ENCODE measurements at places on chromosomes 5 and 9. TPM values are rescaled to one million over a fixed set of nuclear protein-coding genes. Genes with fewer than 3 reads are reported as not detected.

INSL6 gene
- total RNA-seq: not detected

CCDC107 gene
- total RNA-seq: 6.9 TPM

PROB1 gene
- 0.21 TPM for total RNA-seq

BTF3 gene
- total RNA-seq: 456 TPM

CNTNAP3 gene
- 0.10 TPM for total RNA-seq

SNAPC3 gene
- total RNA-seq: 7.6 TPM

SLC36A3 gene
- total RNA-seq: not detected

TAF1L gene
- total RNA-seq: under 0.01 TPM

APBA1 gene
- 0.52 TPM for total RNA-seq

PRDM9 gene
- not detected for total RNA-seq

MYOZ3 gene
- total RNA-seq: not detected

MACIR gene
- total RNA-seq: 3.3 TPM

OTULINL gene
- 45.9 TPM for total RNA-seq

REEP2 gene
- total RNA-seq: not detected

IFNA1 gene
- not detected for total RNA-seq

RETREG1 gene
- 14.7 TPM for total RNA-seq

CCDC192 gene
- total RNA-seq: not detected

JADE2 gene
- 51.3 TPM for total RNA-seq

OR1L1 gene
- not detected for total RNA-seq

AMBP gene
- total RNA-seq: not detected

SELENOP gene
- total RNA-seq: 1.7 TPM

SLC6A7 gene
- 0.10 TPM for total RNA-seq

SLC34A1 gene
- 0.21 TPM for total RNA-seq

C5orf58 gene
- total RNA-seq: not detected

POU5F2 gene
- 3.0 TPM for total RNA-seq

PCDHGB7 gene
- total RNA-seq: 0.31 TPM

C1QTNF3 gene
- total RNA-seq: 3.6 TPM

CA9 gene
- total RNA-seq: not detected

SLCO6A1 gene
- not detected for total RNA-seq

FAM219A gene
- total RNA-seq: 2.0 TPM

THOC3 gene
- total RNA-seq: 39.0 TPM

SLC6A19 gene
- total RNA-seq: not detected

PCDHA12 gene
- not detected for total RNA-seq

GMCL2 gene
- not detected for total RNA-seq

UBE2R2 gene
- 21.2 TPM for total RNA-seq

IFNB1 gene
- total RNA-seq: 7.8 TPM

MCIDAS gene
- total RNA-seq: not detected

Data from mononuclear cell (primary cell).